ENCODE measurements at places on chromosomes 2 and 18. TPM values are rescaled to one million over a fixed set of nuclear protein-coding genes. Genes with fewer than 3 reads are reported as not detected.

Gene ZNF521
- total RNA-seq, result 1.6 TPM

Gene COPS8
- total RNA-seq, result 101 TPM

Gene INO80C
- 12.9 TPM for total RNA-seq

Gene LYPD6
- 3.0 TPM for total RNA-seq

Gene SPAG16
- 17.2 TPM for total RNA-seq

Gene MARCO
- not detected for total RNA-seq

Gene ADRA2B
- total RNA-seq, result 1.9 TPM

Gene LHCGR
- not detected for total RNA-seq

Gene UBXN2A
- 16.6 TPM for total RNA-seq
